ENCODE measurements at places on chromosomes 6 and 20.

- no peak for DNase-seq
Observed at GRCh38 chr6:113067612-113068275, 720.6 kb downstream of the RFPL4B start.

- no peak for DNase-seq
Observed at GRCh38 chr6:18049646-18050045, 62.2 kb upstream of the KIF13A start.

- no peak for DNase-seq
Observed at GRCh38 chr6:42113936-42114636, 28.3 kb downstream of the C6orf132 start.

DNA sequence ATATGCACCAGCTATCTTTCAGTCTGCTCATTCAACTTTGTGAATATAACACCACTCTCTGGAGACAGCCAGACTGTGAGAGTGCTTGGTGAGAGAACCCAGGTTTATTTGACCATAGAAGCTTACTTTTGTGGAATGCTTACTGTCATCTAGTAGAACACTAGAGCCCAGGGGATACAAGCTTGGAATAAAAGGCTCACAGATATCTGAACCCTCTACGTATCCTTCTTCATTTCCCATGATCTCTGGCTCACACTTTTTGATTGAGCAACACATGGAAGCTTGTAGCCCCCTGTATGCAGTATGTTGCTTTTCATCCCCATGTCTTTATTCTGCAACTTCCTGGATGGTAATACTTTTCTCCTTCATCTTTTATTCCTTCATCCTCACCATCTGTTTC is 835.3 kb upstream of the CITED2 start:
- DNase-seq: no peak

DNA sequence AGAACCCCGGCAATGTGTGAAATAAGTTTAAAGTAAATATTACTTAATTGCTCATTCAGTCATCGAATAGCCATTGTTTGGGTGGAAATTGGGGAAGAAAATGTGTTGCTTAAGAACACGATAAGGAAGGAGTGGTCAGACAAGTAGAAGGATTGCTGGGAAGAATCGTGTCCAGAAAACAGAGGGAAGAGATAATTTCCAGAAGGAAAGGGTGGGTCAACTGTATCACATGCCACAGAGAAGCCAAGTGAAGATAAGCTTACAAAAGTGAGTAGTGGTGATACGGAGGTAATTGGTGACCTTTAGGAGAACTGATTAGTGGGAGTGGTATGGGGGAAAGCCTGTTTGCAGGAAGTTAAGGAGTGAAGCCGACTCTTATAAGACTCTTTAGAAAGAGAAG is 306.2 kb downstream of the SOX4 start:
- DNase-seq: no peak

Data from activated T-cell treated with anti-CD3 and anti-CD28 coated beads, Interleukin-2, amount 50 U/mL, for 1 hour (primary cell).